Stimulated activated CD8-positive, alpha-beta memory T cell treated with anti-CD3 and anti-CD28 coated beads, Interleukin-7, amount 100 ng/mL, for 48 hours (primary cell): ENCODE measurements at places on chromosomes 4 and X.

GRCh38 chr4:66628146-66628545 is 917.2 kb downstream of the CENPC start:
- DNase-seq, result no peak

GRCh38 chrX:7072856-7073255 is 74.7 kb upstream of the STS start:
- DNase-seq, result no peak

- DNase-seq, result no peak
Measured at GRCh38 chrX:118558926-118559325, 63.3 kb downstream of the DOCK11 start.

GRCh38 chr4:95167805-95168204 is 381.0 kb downstream of the UNC5C start:
- DNase-seq, result no peak

GRCh38 chrX:54978448-54978847 is 15.5 kb downstream of the PFKFB1 start:
- DNase-seq, result no peak

DNA sequence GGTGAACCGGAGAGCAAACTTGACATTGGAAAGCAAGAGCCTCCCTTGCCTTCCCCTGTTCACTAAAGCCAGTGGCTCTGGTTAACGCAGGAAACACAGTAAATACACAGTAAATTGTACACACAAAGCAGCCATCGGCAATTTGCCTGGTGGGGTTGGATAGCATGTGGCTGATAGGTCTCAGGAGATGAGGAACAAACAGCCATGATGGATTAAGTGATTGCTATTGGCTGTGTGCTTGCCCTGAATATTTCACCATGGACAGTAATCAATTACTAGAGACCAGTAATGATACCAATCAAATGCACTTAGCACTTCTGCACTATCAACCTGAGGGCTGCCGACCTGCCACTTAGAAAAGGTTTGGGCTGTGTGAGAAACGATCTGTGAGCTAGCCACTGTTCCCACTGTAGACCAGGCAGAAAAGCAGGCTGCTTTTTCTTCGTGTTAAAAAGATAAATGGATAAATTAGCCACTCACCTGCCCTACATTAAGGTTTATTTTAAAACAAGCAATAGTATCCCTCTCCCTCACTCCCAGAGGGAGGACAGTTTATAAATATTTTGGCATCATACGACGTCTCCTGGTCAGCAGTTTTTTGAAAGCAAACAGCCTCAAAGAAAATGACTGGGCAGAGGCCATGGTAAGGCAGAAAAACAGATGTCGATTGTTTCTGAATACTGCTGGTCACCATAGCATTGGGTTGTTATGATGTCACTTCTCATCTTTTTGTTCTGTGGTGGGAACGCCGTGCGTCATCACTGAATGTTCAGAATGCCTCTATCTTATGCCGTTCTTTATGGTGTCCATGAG is 167.1 kb downstream of the MAML3 start:
- no peak for DNase-seq

GRCh38 chr4:168357941-168358340 is 39.4 kb upstream of the DDX60 start:
- DNase-seq, result no peak

GRCh38 chr4:146308951-146309350 is 94.6 kb downstream of the REELD1 start:
- no peak for DNase-seq

DNA sequence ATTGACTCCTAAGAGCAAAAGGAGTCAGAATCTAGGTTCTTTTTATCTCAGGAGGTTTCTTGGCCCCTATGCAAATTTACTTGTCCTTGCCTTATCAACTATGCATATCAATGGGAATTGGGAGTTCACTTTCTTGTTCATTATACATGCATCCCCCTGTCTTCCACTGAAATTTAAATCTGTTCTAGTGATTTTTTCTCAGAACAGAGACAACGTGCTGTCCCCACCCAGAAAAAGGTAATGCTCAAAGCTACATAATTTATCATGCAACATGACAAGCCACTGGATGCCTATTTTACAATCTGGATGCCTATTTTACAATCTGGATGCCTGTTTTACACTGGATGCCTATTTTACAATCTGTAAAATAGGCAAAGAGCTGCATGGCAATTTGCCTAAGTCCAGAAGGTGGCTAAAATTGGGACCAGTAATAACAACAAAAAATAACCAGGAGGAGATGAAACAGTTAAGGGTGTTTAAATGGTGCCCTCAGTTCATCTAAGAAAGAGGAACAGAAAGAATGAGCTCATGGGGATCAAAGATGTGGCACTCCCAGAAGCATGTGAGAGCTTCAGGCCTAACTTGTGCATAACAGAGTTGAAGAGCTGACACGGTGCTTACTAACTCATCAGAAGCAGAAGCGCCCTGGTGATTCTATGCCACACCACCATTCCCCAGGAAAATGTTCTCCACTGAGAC is 537.8 kb upstream of the BOD1L1 start:
- DNase-seq, result no peak

- no peak for DNase-seq
Measured at GRCh38 chr4:134533068-134533467, 331.5 kb upstream of the PABPC4L start.

GRCh38 chr4:74451214-74451661 is 6.3 kb downstream of the AREG start:
- DNase-seq, result no peak

GRCh38 chrX:18887177-18887824 is 96.6 kb downstream of the PHKA2 start:
- no peak for DNase-seq

DNA sequence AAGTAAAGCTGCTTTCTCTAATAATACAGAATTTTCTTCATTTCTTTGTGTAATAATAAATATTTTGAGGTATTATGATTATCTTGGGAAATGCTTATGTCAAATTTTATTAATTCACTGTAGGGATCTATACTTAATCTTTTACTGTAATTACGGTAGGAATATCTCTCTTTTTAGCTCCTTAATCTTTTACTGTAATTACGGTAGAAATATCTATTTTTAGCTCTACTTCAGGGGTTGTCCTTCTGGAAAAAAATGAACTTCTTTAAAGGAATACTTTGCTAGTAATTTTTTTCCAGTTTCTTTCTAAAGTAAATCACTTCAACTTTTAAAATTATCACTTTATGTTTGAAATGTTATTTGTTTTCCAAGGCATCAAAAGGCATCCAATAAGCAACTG is 2229.4 kb upstream of the AGA start:
- DNase-seq, result no peak

- DNase-seq, result no peak
Measured at GRCh38 chr4:121277194-121278105, 103.4 kb downstream of the QRFPR start.

DNA sequence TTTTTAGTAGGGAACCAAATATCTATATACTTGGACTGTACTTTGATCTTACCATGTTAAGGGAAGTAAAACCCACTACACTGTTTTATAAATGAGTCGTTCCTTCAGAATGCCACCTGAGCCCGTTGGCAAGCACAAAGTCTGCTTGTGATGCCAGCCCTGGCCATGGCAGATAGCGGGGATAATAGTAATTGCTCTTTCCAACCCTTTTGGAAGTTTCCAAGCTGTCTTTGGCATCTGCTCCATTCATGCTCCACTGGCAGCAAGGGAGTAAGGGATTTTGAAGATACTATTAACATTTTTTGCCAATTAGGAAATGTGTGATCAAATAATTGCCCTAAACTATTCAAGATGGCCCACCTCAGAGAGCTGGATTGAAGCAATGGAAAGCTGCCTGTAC is 689.2 kb upstream of the SLIT2 start:
- no peak for DNase-seq

DNA sequence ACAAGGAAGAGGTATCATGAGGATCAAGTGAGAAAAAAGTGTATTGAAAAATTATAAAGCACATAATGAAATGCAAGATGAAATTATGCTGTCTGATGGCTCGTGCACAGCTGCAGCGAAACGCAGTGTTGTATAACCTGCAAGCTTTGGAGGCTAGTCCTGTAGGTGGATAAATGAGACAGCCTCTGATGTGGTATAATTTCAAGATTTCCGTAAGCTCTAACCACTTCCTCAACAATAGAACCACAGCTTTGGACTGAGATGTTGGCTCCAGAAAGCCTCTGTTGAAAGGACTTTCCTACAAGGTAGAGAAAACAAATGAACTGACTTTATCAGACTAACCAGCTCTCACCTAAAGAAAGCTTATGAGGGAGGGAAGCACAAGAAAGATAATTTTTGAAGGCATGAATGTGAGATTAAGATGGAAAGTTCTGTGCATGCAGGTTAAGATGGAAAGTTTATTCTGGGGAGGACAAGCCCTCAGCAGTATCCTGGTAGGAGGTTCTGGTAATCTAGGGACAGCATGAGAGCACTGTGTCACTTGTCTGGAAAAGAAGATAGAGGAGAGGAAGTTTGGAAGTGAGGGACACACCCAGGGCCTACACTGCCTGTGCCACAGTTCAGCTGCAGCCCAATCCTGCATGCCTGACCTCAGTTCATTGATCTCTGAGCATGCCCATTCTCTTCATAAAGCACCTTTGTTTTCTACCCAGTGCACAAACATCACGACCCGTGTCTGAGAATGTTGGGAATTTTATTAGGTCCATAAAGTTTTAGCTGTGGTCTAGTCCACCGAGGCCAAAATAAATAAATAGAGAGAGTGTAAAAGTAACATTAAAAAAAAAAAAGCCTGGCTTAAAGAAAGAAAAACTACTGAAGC is 161.5 kb upstream of the SFRP2 start:
- DNase-seq, result no peak

DNA sequence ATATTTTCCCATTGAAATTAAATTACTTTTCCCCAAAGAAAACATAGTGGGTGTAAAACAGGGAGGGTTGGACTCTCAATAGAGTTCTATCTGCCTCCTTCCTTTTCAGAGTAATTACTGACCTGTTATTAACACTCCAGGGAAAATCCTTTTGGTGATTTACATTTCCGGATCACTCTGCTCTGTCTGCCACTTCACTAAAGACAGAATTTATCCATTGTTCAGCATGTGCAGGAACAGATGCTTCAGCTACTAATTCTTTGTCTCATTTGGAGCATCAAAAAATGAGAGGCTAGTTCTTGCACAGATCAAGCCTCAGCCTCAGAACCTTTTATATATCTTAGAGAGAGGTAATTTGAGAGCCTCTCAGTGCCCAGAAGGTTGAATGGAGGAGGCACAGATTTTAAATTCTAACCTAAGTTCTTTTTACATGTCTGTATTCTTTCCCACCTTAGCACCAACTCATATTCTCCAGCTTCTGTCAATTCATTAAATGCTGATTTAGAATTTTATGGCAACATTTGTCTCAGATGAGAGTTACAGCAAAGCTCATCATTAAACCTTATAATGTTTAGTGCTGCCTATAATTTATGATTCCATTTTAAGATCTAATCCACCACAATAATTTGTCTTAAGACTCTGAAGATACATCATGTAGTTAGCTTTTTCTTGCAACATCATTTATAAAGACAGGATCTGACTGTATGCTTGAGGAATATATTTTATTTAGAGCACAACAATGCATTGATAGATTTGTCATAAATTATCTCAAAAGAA is 1494.4 kb downstream of the STIM2 start:
- no peak for DNase-seq

- DNase-seq, result no peak
Measured at GRCh38 chrX:97234471-97235081, 350.9 kb downstream of the RPA4 start.

DNA sequence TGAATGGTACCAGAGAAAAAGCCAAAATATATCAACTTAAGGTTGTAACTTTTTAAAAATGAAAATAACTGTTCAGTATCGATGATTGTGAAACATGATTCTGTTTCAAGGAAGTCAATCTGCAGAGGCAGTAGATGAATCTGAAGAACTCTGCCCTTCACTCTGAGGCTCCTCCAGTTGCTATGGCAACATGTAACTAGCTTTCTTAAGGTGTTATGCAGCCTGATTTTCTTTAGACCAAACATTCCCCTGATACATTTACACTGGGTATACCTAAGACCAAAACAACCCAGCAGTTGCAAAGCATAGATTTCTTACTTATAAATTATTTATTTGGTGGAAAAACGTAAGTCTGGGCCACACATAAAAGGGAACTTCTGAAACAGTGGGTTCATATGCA is 133.6 kb upstream of the RASGEF1B start:
- DNase-seq, result no peak

GRCh38 chrX:135421932-135422809 is at the start of gene SMIM10L2A:
SMIM10L2A (plus strand) TSS chrX:135421944; CDS start chrX:135422132, 188 bp downstream.
- DNase-seq, result no peak

GRCh38 chr4:168489616-168490015 is 7.2 kb upstream of the PALLD start:
- no peak for DNase-seq

- DNase-seq, result no peak
Measured at GRCh38 chr4:93396272-93396671, 432.3 kb upstream of the ATOH1 start.

GRCh38 chrX:94454159-94454558 is 780.2 kb downstream of the FAM133A start:
- no peak for DNase-seq

DNA sequence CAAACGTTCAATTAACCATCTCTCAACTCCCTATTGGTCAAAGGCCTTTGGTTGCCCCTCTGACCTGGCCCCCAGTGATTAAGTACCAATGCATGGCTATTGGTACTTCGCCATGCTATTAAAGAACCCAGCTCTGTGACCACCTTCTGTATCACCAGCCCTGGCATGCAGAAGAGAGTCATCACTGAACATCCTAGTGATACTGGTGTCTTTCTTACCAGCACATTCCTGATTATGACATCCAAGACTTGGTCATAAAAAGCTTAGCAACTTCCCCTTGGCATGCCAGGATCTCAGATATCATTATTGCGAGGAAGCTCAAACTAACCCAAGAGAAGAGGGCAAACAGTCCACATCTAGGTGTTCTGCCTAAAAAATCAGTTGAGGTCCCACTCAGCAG is 122.3 kb upstream of the OTUD4 start:
- no peak for DNase-seq

DNA sequence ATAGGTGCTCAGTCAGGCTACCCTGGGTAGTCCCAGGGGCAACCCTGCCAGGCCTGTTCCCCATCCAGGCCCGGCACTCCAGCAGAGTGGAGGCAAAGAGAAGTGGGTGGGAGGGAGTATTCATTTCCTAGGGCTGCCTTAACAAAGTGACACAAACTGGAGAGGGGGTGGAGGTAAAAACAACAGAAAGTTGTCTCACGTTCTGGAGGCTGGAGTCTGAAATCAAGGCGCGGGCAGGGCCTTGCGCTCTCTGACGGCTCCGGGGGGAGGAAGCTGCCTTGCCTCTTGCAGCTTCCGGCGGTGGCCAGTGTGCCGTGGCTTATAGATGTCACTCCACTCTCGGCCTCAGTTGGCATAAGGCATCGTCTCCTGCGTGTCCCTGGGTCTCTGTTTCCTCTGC is 90.8 kb downstream of the DCTD start:
- no peak for DNase-seq

GRCh38 chr4:153001626-153002025 is 65.5 kb downstream of the FHDC1 start:
- no peak for DNase-seq

DNA sequence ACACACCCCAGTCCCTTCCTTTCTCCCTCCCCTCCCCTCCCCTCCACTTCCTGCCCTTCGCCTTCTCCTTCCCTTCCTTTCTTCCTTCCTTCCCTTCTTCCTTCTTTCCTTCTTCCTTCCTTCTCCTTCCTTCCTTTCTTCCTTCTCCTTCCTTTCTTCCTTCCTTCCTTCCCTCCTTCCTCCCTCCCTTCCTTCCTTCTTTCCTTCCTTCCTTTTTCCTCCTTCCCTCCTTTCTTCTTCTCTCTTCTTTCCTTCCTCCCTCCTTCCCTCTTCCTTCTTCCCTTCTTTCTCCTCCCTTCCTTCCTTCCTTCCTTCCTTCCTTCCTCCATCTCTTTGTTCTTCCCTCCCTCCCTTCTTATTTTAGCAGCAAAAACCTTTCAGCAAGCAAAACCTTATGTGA is 162.1 kb downstream of the EFNB1 start:
- no peak for DNase-seq

GRCh38 chrX:101491943-101492342 is 6.7 kb downstream of the ARMCX4 start:
- DNase-seq, result no peak
